ENCODE measurements at places on chromosomes 13 and 19. TPM values are rescaled to one million over a fixed set of nuclear protein-coding genes. Genes with fewer than 3 reads are reported as not detected.

The PSG6 gene
- not detected for polyA plus RNA-seq

GRCh38 chr19:41991025-41991424 is 3.0 kb downstream of the ATP1A3 start:
- DNase-seq = no peak

GRCh38 chr19:38263689-38264485 is 486 bp upstream of the SPINT2 start:
- peak; percentile 35 for DNase-seq

DNA sequence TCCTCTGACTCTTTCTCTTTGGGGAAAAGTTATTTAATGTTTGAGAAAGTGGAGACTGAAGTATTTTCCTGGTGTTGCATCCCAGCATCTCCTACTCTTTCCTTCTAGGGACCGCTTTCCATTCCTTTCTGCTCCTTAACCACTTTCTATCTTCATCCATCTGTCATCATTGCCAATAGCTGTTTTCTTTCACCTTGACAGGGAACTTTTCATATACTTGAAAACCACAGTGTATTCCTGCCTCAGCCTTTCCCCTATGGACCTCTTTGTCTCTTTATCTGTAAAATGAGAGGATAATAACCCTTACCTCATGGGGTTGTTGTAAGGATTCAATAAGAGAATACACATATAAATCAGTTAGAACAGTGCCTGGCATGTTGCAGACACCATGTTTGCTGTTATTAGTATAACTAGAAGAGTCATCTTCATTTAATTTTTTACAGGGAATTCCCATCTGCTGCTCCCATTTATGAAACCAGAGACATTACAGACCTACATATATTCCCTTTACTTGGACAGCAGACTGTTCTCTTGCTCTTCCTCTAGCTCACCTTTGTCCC is 31.8 kb downstream of the LCP1 start:
- DNase-seq = no peak

- DNase-seq = peak; percentile 15
Observed at GRCh38 chr19:42216653-42217519, 591 bp downstream of the DEDD2 start.

- peak; percentile 13 for DNase-seq
Observed at GRCh38 chr13:45718063-45718462, 15.9 kb downstream of the CBY2 start.

Measured in HepG2 (cell line).